ENCODE measurements at places on chromosomes 16 and 17. TPM values are rescaled to one million over a fixed set of nuclear protein-coding genes. Genes with fewer than 3 reads are reported as not detected.

The USP43 gene
- under 0.01 TPM for total RNA-seq

The KRTAP17-1 gene
- total RNA-seq: not detected

The ETV4 gene
- 0.51 TPM for total RNA-seq

The CDK5R1 gene
- total RNA-seq: 0.33 TPM

All from fibroblast of lung (primary cell).